ENCODE measurements at places on chromosomes 2 and 18.

DNA sequence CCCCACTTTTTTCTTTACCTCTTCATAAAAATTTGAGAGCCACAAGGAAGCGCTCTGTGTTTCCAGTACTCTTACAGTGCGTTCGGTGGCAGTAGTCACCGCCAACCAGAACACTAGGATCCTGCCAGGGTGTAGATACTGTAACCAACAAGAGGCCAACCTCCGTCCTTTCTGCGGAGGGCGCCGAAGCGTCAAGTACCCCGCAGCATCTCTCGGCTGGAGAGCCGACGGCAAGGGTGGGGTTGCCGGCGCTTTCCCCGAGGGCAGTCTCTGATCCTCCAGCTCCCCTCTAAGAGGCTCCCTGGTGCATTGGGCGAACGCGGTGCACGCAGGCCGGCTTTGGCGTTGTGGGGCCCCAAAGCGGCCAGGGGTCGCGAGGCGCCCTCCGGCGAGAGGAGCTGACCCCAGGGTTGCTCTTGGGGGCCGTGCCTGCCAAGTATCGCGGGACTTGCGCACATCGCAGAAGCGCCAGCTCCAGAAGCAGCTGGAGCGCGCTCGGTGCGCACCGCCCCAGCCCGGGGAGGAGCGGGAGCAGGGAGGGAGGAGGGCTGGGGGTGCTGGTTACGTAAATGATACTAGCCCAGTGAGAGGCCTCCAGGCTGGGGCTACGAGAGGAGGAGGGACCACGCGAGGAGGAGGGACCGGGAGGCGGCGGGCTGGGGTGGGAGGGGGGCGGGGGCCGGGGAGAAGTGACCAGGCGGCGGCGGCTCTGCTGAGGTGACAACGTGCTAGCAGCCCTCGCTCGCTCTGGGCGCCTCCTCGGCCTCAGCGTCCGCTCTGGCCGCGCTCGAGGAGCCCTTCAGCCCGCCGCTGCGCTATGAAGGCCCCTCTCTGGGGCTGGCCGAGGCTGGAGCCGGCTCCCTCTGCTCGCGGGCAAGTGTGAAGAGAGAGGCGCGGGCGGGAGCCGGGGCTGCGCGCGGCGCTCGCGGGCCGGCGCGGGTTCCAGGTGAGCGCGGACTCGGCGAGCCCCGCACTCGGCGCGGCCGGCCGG, at the start of gene GALNT13:
TSS of gene GALNT13 (plus strand) at position 692 of the 991 bp plus-strand sequence.
- DNase-seq, result peak; percentile 84

DNA sequence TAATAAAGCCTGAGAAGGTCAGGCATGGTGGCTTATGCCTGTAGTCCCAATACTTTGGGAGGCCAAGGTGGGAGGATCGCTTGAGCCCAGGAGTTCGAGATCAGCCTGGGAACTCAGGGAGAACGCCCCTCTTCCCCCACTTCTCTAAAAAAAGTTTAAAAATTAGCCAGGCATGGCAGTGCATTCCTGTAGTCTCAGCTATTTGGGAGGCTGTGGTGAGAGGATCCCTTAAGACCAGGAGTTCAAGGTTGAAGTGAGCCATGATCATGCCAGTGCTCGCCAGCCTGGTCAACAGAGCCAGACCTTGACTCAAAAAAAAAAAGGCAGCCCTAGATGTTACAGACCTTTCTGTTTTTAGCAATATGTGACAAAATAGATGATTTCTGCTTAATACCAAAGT, 83.4 kb downstream of the AP1S3 start:
- DNase-seq, result no peak

GRCh38 chr2:147714582-147714981, 130.2 kb upstream of the ACVR2A start:
- no peak for DNase-seq

GRCh38 chr2:190507135-190507534, 27.4 kb downstream of the NEMP2 start:
- no peak for DNase-seq

GRCh38 chr18:6055711-6056110, 160.4 kb upstream of the TMEM200C start:
- no peak for DNase-seq

DNA sequence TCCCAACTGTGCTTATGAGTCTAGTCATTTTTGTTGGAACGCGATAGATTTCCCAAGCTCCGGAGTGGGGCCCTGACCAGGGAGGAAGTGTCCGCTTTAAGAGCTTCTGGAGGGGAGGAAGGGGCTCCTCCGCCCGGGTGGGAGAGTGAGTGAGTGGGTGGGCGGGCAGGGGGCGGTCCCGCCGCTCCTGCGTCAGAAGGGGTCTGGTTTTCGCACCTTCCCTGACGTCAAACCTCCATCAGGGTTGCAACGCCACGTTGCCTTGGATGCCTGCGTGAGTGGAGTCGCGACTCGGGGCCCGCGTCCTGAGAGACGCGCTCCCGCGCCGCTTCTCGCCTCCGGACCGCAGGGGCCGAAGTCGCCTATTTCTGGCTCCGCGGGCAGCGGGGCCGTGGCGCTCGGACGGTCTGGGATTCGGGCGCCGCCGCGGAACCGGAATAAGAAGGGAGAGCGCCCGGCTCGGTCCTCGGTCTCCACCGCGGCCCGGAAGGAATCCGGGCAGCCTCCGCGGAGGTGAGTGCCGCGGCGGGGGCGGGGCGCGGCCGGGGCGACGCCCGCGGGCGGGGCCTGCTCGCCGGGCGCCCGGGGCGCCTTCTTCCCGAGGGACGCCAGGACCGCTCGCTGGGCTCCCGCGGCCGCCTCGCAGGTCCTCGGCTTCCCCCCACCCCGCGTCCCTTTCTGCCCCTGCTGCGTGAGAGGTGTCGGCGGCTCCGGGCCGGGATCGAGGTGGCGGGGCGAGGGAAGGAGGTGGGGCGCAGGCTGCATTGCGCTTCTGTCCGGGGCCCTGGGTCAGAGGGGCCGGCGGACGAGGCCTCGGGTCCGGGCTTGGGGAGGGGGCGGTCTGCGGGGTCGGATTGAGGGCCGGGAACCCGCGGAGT, at the start of gene ZDBF2:
TSS of gene ZDBF2 (plus strand) at position 230 of the 878 bp plus-strand sequence. CDS start 7,187 bp downstream, outside the sequence.
- DNase-seq, result peak; percentile 66

DNA sequence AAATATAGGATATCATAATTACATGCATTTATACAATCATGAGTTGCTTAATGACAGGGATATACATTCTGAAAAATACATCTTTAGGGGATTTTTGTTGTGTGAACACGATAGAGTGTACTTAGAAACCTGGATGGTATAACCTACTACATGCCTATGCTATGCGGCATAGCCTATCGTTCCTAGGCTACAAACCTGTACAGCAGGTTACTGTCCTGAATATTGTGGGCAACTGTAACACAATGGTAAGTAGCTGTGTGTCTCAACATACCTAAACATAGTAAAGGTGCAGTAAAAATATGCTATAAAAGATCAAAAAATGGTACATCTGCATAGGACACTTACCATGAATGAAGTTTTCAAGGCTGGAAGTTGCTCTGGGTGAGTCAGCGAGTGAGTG, 6.5 kb downstream of the C2orf72 start:
- DNase-seq, result no peak

DNA sequence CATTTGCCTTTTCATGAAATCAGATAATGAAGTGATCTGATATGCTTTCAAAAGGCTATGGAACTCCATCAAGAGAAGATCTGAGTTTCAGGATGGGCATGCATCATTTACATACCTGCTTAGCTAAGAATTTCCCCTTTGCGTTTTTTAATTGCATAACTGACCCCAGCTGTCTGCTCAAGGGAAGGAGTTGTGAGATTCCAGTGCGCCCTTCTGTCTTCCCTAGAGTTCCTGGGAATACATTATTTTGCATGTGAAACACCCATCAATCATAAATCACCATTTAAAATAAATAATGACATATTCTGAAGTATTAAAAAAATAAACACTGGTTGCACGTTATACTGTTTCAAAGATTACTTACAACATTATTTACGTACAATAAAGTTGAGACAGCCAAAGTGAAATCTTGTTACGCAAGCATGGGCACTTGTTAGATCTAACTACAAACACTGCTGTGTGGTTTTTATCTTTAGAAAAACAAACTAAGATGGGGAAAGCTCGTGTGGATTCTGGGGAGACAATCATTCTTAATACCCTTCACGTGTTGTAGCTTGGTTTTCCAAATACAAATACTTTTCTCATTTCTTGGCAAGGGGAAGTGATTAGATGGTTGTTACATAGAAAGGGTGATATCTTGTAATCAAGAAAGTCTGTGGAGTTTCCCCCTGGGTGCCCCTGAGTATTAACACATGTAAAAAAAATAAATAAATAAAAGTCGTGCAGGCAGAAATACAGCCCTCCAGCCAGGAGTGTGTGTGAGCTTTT, 125.7 kb upstream of the LMAN1 start:
- DNase-seq, result no peak

DNA sequence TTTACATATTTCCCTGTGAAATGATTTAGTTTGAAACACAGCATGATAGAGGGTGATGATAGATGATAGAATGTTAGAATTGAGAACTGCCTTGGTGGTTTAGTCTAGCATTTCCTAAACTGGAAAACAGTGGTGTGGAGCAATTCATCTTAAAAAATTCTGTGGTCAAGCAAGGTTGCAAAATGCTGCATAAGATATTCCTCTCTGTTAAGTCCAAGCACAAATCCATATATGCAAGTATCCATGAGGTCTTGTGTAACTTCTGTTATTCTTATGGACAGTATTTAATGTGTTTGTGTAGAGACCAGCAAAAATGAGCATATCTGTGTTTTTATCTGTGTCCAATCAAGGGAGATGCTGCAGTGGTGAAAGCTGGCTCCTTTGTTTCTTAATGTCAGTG, 30.0 kb downstream of the CPS1 start:
- no peak for DNase-seq

DNA sequence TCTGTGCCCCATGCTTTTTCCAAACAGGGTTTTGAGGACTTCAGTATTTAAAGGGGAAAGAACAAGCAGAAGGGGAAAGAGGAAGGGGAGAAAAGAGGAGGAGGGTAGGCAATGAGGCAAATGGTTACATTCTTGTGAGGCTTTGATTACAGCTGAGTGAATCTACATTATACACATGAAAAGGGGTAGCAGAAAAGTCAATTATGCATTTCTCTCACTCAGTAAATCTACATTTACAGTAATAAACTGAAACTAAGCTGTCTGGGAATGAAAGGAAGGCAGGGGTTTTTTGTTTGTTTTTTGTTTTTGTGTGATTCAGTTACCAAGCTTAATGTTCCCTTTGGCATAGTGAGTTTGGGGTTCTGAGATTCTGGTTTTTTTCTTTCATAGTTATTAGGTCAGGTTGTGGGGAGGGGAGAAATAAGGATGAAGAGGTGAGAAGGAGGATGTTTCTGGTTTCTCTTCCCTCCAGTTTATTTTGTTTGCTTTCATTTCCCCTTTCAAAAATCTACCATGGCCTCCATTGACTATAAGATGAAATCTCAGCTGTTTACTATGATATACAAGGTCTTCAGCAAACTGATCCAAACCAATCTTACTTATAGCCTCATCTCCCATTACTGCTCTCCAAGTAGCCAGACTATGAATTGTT, 18.7 kb downstream of the C18orf63 start:
- no peak for DNase-seq
